RPMI8226 (cell line): ENCODE measurements at places on chromosomes 2 and 18.

DNA sequence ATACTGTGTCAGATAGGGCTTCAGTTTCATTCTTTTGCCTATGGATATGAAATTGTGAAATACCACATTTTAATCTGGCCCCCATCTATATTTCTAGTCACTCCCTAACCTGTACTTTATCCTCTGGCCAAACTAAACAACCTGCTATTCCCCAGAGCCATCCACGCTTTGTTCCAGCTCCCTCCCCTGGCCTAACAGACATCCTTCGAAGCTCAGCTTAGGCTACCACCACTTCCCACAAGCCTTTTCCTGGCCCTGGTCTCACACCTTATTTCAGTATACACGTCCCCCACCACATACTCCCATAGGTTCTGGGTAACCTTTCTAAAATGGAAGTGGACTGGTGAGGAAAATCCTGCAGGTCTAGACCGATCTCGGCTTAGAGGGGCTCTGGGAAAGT lies 55.4 kb downstream of the MAP4K3 start:
- no peak for DNase-seq

- no peak for DNase-seq
Observed at GRCh38 chr18:63773551-63773950, 1.7 kb upstream of the SERPINB7 start.

DNA sequence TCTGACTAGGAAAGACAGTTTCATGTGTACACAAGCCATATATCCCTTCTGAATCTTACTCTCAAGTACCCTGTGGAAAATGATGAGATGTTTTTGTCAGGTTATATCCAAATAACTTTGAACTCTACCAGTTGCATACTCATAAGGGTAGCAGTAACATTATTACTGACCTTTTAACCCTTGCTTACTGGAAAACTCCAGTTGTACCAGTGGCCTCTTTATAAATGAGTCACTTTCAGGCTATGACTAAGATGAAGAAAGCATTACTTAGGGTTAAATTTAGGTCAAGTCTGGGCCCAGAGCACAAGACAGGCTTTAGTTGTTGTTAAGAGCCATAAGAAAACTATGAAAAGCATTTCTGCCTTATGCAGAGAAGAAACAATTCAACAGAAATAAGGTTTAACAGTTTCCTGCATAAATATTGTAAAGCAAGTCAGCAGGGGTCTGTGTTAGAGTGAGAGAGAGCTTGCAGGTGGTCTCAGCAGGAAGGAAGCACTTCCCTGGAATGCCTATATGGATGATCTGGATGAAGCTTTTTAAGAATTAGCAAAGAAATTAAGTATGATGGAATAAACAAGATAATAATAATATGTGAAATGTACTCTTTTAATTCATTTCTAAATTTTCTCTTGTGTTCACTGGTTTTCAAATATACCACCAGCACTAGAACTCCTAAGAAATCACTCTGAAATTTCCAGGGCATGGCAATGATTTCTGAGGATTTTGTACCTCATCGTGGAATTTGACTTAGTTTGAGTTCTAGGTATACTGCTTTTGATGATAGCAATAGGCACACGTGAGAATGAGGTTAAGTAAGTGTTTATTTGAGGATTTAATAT lies 126.6 kb downstream of the UBE2E3 start:
- DNase-seq: peak; percentile 30

DNA sequence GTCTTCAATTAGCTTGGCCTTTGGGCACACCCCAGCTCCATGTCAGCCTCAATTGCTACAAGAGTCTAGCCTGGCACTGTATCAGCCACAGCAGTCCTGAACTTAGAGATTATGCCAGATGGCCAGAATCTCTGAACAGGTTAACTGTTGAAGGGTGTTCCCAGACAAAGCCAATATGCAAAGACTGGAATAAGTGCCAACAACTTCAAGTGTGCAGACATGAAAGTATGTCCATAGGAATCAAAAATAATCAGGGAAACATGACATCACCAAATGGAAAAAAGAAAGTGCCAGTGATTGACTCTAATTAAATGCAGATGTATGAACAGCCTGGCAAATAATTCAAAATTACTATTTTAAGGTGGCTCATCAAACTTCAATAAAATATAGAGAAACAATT lies 98.5 kb upstream of the DOCK10 start:
- DNase-seq: no peak

- no peak for DNase-seq
Observed at GRCh38 chr2:65021709-65022108, 32.5 kb downstream of the SLC1A4 start.

DNA sequence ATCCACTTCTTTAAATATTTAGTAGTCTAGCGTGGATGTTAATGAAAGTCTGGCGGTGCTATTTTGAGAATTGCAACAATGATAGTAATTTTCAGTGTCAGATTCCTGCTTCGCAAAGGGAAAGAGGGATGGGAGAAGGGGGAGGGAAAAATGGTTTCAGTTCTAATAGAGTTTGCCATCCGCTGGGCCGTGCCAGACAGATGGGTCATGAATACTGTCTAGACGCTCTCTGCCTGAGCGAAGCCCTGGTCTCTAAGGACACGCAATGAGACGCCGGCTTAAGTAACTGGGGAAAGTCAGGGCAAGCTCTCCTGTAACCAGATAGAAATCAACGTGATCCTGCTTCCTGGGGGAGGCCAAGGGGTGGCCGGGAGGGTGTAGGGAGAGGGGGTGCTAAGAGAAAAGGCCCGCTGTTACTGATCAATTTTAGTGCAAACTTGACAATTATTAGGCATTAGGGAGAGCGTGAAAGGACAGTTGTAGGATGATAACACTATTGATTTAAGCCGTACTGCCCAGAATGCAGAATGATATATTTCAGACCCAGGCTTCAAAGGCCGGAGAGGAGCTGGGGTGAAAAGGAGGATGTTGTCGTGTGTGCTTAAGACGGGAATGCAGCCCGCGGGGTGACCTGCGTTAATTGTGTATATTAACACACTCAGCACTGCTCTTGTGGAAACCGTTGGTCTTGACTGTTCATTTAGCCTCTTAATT lies 229.2 kb downstream of the LDLRAD4 start:
- DNase-seq: no peak

DNA sequence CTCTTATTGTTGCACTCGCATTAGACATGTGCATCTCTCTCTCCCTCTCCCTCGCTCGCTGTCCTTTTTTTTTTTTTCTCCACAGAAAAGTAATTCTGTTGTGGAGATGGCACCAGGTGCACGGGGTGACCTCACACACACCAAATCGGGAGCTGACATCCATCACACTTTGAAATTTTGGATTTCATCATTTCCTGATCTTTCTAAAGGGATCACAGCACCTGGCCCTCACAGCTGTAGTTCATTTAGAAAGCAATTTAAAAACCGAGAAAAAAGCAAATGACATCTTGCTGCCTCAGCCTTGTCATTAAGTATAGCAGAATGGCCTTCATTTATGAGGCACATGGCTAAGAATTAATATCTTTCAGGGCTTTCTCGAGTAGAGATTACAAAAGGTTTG lies 717.2 kb downstream of the RNF144A start:
- DNase-seq: peak; percentile 72

- no peak for DNase-seq
Observed at GRCh38 chr2:150663143-150663542, 175.7 kb upstream of the RND3 start.

- DNase-seq: no peak
Observed at GRCh38 chr2:73862987-73863386, 29.8 kb upstream of the ACTG2 start.

DNA sequence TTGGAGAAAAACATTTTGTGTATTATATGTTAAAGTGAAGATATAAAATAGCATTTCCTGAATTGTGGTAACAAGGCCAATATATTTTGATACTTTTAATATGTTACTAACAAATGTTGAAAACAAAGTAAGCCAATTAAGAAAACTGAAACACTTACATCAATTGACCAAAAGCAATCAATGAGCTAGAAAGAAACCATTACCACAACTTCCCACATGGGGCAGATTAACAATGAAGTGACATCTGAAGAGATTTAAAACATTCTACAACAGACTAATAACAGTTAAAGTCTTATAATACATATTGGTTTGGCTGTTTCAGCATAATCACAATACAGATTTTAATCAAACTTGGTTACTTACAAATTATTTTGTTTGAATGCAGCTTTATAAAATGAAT lies 282.4 kb upstream of the NETO1 start:
- DNase-seq: no peak

- DNase-seq: peak; percentile 66
Observed at GRCh38 chr2:3001615-3002560, 375.7 kb downstream of the EIPR1 start.

DNA sequence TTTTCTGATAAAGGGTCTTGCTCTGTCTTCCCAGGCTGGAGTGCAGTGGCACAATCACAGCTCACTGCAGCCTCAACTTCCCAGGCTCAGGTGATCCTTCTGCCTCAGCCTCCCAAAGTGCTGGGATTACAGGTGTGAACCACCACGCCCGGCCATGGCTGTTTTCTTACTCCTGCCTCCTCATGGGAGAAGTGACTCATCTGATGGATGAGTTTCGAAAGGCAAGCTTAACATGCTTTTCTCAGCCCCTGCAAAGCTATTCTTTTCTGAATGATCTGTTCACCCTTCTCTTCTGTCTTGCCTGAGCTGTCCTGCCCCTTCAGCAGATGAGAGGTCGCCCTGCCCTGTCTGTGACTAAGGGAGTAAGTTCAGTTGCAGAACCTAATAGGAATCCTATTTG lies 929 bp upstream of the CREG2 start:
- DNase-seq: no peak

GRCh38 chr2:45275242-45275805 lies 266.1 kb upstream of the SIX2 start:
- DNase-seq: no peak

GRCh38 chr18:61883547-61883946 lies 9.3 kb downstream of the RNF152 start:
- DNase-seq: no peak

GRCh38 chr2:234682492-234683228 lies 185.8 kb upstream of the ARL4C start:
- DNase-seq: no peak

DNA sequence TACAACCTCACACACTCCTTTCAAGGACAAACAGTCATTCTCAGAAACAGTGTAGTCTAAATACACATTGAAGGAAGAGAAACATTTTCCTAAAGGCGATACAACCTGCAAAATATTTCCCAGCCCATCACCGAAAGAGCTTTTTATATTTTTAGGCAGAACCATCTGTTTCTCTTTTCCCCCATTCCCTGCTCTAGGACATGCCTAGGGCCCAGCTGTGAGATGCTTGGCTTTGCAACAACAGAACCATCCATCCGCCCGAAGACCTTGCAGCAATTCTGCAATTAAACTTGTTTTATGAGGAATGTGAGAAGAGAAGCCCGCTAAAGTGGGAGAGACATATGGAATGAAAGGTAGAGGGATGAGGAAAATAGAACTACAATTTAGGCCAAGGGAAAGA lies 105.6 kb upstream of the RFX8 start:
- DNase-seq: no peak

DNA sequence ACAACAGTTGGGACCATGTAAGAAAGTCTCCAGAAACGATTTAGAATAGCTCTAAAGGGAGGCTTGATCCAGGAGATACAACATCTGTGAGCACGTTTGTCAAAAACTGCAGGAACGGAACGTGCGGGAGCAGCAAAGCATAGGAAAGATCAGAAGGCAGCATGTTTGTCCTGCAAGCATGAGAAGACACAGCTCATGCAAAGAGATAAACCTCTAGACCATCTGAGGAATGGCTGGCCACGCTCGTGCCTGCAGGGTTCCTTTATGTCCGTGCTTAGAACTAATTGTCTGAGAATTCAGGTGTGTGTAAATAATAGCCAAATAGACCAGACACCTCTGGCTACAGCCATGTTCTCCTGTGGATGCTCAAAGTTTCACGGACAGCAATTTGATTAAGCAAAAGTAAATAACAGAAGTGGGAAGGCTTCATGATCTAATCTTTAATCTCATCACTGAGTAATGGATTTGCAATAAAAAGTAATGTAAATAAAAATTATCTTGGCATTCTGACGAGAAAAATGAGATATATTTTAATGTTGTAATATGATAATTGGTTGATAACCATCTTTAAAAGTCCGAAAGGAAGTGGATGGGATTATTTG lies 534.8 kb upstream of the CDH7 start:
- DNase-seq: no peak

DNA sequence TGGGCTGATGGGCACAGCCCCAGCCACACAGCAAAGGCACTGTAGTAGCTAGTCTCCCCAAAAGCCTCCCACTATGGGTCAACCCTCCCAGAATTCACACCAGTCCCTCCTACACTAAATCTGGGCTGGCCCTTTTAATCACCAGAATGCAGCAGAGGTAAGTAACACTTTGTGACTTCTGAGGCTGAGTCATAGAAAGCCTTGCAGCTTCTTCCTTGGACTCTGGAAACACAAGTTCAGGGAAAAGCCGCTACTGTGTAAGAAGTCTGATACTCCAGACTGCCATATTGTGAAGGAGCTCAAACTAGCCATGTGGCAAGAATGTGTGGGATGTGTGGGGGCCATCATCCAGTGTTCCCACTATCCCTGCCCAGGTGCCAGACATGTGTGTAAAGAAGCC lies 19.0 kb upstream of the SIX2 start:
- DNase-seq: no peak

DNA sequence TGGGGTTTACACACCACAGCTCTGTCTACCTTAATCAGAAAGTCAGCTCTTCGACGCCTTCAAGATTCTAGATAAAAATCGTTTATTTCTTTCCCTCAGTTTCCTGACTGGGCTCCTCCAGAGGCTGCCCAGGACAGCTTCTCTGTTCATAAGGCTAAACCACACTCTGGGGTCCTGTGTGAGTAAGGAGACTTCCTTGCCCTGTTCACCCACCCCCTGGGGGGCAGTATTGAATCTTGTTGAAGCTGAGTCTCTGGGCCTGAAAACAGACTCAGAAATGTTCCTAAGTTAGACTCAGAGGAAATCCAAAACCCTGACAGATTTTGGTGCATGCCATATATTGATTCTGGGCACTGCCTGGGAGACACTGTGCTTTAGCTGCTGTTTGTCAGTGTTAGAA lies 43.0 kb downstream of the G6PC2 start:
- DNase-seq: no peak

DNA sequence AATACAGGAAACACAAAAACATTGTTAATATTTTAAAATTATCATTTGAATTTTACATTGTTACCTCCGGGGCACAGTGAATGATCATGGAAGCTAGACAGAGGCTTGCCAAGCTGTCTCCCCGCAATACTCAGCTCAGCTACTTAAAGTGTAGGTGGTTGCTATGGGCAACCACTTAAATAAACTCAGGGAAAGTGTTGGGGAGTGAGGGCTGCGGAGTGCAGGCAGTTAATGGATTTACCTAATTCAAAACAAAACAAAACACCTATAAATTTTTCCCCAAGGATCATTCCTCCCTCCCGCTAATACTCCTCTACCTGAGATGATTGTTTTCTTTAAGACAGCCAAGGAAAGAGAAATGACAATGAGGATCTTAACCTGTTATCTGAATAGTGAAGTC lies 349.5 kb downstream of the TGIF1 start:
- DNase-seq: no peak

GRCh38 chr2:143081616-143082015 lies 47.6 kb upstream of the ARHGAP15 start:
- no peak for DNase-seq
